ENCODE measurements at places on chromosomes 4 and X.

DNA sequence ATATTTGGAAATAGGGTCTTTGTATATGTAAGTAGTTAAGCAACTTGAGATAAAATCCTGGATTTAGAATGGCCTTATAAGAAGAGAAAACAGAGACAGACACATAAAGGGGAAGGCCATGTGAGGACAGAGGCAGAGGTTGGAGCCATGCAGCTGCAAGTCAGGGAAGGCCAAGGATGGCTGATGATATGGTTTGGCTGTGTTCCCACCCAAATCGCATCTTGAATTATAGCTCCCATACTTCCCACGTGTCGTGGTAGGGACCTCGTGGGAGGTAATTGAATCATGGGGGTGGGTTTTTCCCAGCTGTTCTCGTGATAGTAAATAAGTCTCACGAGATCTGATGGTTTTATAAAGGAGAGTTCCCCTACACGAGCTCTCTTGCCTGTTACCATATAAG lies 76.3 kb downstream of the STK32B start:
- no peak for DNase-seq

DNA sequence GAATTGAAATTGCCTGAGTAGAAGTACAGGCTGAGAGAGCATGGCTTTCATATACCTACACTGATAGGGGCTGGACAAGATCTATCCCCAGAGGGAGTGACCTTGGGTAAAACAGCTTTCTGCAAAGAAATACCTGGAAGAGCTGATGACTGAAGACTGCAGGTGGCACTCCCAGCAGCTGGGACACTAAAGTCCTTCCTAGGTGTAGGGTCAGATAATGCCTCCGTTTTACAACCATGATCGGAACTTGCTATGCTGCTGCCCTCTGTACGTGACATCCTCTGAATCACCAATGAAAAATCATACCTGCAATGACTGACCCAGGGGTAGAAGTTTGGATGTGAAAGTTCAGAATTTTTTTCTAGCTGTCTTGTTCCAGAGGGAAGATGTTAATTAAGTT lies 107.2 kb upstream of the WDR1 start:
- DNase-seq = no peak

DNA sequence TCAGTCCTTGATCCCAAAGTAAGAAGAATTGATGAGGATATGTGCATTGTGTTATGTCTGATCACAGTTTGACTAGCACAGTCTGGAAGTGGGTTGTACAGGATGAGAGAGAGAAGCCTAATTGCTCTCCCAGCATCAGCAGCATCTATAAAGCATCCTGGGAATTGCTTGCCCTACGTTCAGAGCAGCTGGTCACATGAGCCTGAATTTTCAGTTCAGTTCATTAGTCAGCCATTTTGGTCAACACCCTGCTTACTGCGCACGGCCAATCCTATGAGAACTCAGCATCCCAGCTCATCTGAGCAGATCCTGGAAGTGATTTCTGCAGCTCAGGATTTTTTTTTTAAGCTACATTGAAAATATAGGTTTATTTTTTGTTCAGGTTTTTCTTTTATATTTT lies at the start of gene RUFY3:
RUFY3 (plus strand) TSS at position 218 of the 400 bp plus-strand sequence. CDS start 610 bp downstream, outside the sequence.
- peak; percentile 83 for DNase-seq

DNA sequence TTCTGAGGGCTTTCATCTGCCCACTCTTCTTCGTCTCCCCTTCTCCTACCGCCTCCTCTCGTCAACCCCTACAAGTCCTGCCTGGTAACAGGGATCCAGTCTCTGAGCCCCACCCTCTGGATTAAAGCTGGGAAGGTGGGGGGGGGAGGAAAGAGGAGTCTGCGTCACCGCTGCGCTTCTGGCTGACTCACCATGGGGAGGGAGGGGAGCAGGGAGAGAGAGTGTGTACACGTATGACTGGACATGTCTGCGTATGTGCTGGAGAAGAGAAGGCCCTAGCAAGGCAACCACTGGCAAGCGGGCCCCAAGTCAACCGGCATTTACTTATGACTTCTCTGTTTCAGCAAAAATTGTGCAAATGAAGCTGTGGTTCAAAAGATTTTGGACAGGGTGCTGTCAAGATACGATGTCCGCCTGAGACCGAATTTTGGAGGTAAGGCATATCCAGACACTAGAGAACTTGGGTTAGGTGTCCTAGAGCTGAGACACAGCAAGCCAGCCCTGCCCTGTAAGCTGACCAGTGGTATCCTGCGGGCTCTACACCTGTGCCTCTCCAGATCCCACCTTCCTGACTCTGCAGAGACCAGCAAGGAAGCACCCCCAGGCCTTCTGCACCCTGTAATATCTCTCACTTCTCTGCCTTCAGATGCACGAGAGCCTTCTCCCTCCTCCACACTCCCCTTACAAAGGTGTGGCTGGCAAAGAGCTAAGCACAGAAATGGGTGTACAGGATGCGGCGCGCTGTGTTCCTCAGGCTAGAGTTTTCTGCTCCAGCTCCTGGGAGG lies 2.5 kb downstream of the GABRQ start:
- no peak for DNase-seq

- no peak for DNase-seq
Observed at GRCh38 chrX:45668686-45669443, 468.2 kb upstream of the DIPK2B start.

GRCh38 chr4:83208371-83209365 lies 75.9 kb downstream of the COQ2 start:
- DNase-seq = no peak

DNA sequence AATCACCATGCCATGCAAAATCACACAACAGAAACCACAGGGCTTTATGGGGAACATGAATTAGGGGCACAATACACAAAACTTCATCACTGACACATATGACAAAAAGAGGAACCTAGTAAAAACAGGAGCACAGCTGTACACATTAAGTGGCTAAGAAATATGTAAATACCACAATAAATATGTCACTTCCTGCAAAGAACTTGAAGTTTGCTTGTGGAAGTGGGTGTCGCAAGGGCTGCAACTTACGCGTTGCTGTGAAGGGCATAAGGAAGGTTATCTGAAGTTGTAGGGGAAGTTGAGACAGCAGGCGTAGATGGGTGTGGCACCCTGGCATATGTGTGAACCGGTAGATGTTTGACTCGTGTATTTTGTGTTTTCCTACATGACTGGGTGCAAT lies 42.4 kb downstream of the CLCN4 start:
- DNase-seq = no peak

- DNase-seq = no peak
Observed at GRCh38 chr4:180052629-180053028, 2190.6 kb upstream of the TENM3 start.

DNA sequence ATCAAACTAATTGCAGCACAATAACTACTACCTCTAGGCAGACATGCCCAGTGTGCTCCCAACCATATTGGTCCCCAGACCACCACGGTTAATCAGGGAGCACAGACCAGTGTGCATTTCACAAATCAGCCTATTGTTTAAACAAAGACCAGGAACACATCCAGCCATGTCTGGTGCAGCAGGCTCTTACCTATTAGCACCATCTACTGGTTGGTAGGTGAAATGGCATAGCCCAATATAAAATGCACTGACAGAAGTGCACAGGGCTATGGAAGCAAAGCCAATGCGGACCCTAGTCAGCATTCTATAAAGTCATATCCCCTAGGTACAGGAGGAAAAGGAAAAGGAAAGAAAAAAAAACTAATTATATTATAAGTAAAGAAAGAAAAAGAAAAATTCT lies 15.5 kb upstream of the CYLC1 start:
- DNase-seq = peak; percentile 13

DNA sequence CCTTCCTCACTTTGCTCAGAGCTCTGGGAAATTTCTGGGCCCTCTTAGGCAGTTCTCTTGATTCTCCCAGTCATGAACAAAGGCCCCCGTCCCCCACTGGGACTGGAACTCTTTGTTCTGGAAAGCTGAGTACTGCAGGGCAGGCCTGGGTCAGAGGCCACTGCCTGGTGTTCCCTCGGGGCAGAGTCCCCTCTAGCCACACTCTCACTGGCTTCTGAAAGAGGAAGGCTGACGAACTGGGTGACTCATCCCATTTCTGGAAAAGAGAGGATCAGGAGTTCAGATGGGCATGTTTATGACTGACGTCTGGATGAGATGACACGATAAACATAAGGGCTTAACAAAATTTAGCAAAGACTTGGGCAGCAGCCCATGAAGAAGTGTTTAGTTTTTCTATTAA lies 47.7 kb downstream of the DDX3X start:
- DNase-seq = no peak

Data from NCI-H524 treated with DMSO at 0.1 percent for 48 hours (cell line).